ENCODE measurements at places on chromosomes 13 and 19. TPM values are rescaled to one million over a fixed set of nuclear protein-coding genes. Genes with fewer than 3 reads are reported as not detected.

FCER2 gene
- total RNA-seq, result not detected

CTXN1 gene
- 38.5 TPM for total RNA-seq

KLF2 gene
- 1.9 TPM for total RNA-seq

RYR1 gene
- 9.1 TPM for total RNA-seq

NOTCH3 gene
- total RNA-seq, result 19.4 TPM
